ENCODE measurements at places on chromosomes 2 and 18.

GRCh38 chr18:56574861-56575260, 63.5 kb downstream of the TXNL1 start:
- no peak for DNase-seq

DNA sequence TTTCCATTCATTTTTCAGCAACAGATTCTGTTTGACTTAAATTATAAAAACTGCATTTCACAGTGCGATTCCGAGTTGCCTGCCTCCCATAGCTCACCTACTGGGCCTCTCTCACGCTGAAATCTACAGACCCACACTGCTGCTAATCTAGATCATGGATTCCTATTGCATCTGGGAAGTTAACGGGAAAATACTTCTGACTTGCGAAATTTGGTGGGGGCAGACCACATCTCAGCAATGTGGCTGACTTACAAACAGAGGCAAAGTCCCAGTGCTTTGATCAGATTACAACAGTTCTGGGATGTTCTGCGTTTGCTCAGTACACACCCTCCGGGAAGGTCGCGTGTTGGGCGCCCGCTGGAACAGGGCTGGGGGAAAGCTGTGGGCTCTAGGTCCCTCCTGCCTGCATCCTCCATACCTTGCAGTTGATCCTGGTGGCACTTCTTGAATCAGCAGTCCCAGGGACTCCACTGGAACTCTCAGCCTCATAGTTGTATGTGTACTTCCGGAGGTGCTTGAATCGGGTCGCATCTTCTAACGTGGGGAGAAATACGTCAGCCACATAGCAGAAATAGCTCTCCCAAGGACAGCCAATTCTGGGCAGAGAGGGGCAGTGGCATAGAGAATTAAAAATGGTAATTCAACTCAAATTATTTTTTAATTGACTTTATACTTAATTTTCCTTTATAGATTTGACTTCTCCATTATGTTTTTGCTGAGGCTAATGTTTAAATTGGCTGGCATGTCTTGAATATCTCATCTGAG, 1.7 kb downstream of the APOB start:
- no peak for DNase-seq

GRCh38 chr2:9735335-9735734, 104.5 kb upstream of the YWHAQ start:
- no peak for DNase-seq

- no peak for DNase-seq
These were observed 3.2 kb downstream of the STK25 start for GRCh38 chr2:241505086-241505780.

DNA sequence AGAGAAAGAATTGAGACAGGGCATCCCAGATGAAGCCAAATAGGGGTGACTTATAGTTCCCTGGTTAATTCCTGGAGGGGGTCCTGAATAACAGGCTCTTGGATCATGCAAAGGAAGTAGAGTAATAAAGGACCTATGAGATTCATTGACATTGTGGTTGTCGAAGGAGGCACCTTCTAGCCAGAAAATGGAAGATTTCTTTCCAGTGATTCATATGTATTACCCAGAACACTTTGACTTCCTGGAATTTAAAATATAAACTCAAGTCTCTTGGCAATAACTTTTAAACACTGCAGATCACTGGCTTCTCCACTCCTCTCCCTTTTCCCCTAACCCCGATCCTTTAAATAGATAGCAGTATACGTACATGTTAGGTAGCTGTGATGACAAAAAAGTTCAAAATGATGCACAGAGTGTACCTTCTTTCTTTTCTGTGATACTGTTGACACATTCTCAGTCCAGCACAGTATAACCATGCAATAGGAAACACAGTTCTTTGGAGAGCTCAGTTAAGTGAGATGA, 211.8 kb downstream of the LTBP1 start:
- DNase-seq, result no peak

GRCh38 chr2:620004-620403, 57.2 kb downstream of the TMEM18 start:
- DNase-seq, result no peak
